ENCODE measurements at places on chromosomes 3 and 15.

DNA sequence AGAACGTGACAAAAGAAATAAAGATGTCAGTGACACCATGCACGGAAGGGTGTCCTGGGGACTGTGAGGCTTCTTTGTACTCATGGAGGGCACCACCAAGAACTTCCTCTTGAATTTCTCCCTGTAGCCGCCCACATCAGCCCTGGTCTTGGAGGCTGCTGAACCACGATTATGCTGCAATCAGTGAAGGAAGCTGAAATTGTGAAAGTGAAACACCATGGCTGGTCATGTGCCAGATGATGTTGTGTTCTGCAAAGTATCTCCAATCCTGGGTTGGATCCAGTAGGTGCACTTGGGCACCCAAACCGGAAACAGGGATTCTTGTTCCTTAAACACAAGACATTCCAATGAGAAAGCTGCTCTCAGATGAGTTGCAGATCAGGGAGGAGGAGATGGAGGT is 104.4 kb upstream of the GOLGA6L6 start:
- no peak for DNase-seq

GRCh38 chr3:71064956-71065763 is 518.4 kb downstream of the FOXP1 start:
- peak; percentile 58 for DNase-seq

DNA sequence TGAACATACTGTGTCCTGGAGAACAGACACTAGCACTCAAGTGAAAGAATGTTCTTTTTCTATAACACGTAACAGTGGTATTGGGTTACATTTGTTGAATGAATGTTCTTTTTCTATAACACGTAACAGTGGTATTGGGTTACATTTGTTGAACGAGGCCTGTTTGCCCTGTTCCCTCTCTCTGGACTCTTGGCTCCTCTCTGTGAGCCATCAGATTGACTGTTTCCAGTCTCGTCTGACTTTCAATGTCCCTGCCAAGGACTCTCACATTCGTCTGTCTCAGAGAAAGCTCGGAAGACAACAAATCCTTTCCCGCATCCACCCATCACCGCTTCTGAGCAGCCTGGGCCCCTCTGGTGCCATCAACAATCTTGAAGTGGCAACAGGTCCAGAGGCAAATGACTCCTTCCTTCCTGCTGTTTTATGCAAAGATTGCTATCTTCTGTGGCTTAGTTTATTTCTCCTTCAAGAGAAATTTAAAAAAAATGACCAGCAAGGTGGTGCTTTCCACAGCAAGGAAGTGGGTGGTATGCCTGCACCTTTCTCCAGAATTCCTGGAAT is 8.0 kb downstream of the TMEM45A start:
- no peak for DNase-seq

GRCh38 chr15:100101426-100102089 is 240.2 kb downstream of the ADAMTS17 start:
- DNase-seq, result no peak

GRCh38 chr3:35739181-35739809 is 100.0 kb downstream of the ARPP21 start:
- DNase-seq, result no peak

DNA sequence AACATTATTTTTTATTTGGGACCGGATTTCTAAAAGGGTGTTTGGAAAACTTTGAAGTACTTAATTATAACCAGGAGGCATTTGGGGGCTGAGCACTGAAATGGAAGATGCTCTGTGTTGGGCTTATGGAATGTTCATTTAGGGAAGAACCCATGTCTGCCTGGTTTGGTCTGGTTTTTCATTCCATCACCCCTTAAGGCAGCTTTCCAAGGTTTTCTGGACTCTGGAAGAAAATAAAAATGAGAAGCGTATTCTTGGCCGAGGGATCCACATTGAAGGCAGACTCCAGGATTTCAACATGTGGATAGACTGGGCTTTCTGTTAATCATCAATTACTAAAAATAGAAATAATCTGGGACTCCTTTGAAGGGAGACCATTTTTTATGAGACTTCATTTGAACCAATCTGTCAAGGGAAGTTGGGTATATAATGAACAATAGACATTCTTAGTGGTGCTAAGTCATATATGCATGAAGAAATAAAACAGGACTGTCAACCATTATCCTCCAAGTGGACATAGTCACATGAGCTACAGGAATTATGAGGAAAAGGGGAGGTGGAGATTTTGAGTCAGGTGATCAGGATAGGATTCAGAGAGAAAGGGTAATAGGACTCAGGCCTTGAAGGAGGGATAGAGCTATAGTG is 270.5 kb upstream of the ADAMTS9 start:
- DNase-seq, result no peak

GRCh38 chr3:124281453-124282316 is 289.8 kb upstream of the ROPN1 start:
- DNase-seq, result no peak

Measured in activated CD4-positive, alpha-beta T cell treated with anti-CD3 and anti-CD28 coated beads for 4 hours (primary cell).